ENCODE measurements at places on chromosomes 3 and 15. TPM values are rescaled to one million over a fixed set of nuclear protein-coding genes. Genes with fewer than 3 reads are reported as not detected.

Gene AADAC
- total RNA-seq: 22.2 TPM

Gene SLC12A1
- not detected for total RNA-seq

Gene SLC22A14
- not detected for total RNA-seq

Gene SH3GL3
- 0.73 TPM for total RNA-seq

Gene WDR6
- 71.0 TPM for total RNA-seq

Gene RASGRF1
- total RNA-seq: 0.42 TPM

Gene FHIT
- total RNA-seq: 1.1 TPM

Gene PLA2G4E
- not detected for total RNA-seq

Gene CAMK2N2
- 1.5 TPM for total RNA-seq

Gene PRICKLE2
- 3.4 TPM for total RNA-seq

Gene NPAP1
- not detected for total RNA-seq

Gene ATP13A4
- total RNA-seq: not detected

Gene CYP11A1
- not detected for total RNA-seq

Gene KBTBD13
- not detected for total RNA-seq

Gene MEIS2
- 9.8 TPM for total RNA-seq

All from A549 treated with CpdA at 1 μM for 4 hours (cell line).